ENCODE measurements at places on chromosomes 5 and 9.
A peak's percentile ranks its signal among the peaks of the same experiment; 100 is the strongest.

DNA sequence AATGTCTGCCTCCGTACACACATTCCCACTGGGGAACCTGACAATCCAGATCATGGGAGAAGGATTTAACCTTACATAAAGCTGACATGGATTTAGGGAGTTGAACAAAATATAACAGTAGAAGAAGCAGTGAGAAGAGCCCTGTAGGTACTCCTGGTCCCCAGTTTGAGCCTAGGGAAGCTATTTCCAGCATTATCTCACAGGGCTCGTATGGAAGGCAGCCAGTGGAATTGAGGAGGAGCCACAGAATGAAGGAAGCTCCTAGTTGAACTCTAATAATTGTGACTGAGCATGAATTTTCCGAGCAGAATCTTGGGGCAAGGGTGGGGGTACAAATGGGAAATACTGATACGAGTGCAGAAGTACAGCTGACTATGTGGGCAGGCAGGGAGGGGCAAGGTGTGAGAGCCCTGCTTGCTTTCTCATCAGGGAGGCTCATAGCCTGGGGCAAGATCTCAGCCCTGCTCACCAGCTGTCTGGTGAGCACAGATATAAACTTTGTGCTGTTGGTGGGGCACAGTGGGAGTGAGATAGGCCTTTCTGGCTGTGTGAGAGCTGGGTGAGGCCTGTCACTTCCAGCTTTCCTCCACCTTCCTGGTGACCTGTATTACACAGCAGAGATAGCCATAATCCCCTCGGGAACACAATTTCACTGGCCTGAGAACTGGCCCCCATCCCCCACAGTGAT is 290.7 kb upstream of the IL12B start:
- DNase-seq: no peak

DNA sequence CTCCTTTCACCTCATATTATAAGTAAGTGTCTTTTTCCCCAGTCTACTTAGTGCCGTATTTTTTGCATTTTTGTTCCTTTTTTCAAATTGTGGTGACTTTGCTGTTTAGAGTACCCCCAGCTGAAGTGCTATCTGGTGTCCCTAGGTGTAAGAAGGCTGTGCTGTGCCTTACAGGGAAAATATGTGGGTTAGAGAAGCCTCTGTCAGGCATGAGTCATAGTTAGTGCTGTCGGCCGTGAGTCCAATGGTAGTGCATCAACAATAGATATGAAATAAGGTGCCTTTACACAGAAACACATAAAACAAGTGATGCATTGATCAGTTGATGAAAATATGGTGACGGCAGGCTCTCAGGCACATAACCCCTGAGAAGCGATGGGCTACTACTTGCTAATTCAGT is 20.1 kb downstream of the SYK start:
- no peak for DNase-seq

- DNase-seq: no peak
Observed at GRCh38 chr9:94623253-94623652, 16.1 kb downstream of the FBP1 start.

GRCh38 chr5:52800394-52801213 is 12.9 kb downstream of the ITGA1 start:
- no peak for DNase-seq

- no peak for DNase-seq
Observed at GRCh38 chr5:107977550-107978071, 306.9 kb upstream of the EFNA5 start.

- DNase-seq: no peak
Observed at GRCh38 chr5:23158179-23158578, 305.0 kb upstream of the CDH12 start.

DNA sequence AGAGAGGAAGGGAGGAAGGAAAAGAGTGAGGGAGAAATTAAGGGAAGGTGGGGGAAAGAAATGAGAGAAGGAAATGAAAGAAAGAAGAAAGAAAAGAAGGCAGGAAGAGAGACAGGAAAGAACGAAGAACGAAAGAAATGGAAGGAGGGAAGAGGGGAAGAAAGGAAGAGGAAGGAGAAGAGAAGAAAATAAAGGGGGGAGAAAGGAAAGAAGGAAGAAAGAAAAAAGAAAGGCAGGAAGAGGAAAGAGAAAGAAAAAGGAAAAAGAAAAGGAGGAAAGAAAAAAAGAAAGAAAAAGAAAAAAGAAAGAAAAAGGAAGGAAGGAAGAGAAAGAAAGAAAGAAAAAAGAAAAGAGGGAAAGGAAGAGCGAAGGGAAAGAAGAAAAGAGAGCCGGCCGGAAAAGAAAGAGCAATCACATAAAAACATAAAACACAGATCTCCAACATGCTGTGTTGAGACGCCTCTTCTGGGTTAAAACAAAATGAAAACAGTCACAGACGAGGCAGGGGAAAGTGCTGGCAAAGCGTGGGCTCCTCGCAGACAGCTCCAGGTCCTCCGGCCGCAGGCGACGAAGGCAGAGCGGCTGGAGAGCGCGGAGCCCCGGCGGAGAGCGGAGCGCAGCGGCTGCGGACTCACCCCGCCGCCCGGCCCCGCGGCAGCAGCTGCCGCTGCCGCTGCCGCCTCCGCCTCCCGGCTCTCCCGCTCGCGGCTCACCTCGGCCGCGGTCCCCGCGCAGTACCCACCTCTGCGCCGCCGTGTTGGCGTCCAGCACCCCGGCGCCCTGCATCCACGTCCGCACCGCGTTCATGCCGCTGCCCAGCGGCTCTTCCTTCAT is 896 bp downstream of the EBF1 start:
- peak; percentile 56 for DNase-seq

DNA sequence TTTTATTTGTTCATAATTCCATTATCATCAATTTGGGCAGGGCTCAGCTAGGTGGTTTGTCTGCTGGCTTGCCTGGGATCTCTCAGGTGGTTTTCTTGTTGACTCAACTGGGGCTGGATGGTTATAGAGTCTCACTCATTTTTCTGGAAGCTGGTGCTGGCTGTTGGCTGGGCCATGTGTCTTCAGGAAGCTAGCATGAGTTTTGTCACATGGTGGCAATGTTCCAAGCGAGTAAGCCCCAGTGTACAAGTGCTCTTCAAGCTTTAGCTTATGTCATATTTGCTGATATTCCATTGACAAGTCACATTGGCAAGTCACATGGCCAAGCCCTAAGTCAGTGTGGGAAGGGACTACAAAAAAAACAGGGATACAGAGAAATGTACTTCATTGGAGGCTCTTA is 2.3 kb upstream of the RASEF start:
- no peak for DNase-seq

DNA sequence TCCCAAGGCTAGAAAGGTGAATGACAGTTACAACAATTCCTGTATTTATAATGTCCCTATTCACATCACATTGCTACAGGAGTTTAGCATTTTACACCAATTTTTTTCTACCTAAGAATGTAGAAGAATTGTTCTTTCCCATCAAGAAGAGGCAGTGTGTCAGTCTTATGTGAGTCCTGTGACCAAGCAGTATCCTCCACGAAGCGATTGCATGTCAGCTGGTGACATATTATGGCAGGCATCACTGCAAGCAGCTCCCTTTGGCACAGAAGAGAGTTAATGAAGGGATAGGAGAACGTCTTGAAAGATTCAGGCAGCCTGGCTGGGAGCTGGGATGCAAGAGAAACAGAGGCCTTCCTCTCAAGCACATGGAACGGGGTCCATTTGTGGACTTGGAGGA is 199.8 kb downstream of the SMC2 start:
- DNase-seq: no peak

- DNase-seq: no peak
Observed at GRCh38 chr5:4361753-4362152, 766.1 kb downstream of the IRX1 start.

DNA sequence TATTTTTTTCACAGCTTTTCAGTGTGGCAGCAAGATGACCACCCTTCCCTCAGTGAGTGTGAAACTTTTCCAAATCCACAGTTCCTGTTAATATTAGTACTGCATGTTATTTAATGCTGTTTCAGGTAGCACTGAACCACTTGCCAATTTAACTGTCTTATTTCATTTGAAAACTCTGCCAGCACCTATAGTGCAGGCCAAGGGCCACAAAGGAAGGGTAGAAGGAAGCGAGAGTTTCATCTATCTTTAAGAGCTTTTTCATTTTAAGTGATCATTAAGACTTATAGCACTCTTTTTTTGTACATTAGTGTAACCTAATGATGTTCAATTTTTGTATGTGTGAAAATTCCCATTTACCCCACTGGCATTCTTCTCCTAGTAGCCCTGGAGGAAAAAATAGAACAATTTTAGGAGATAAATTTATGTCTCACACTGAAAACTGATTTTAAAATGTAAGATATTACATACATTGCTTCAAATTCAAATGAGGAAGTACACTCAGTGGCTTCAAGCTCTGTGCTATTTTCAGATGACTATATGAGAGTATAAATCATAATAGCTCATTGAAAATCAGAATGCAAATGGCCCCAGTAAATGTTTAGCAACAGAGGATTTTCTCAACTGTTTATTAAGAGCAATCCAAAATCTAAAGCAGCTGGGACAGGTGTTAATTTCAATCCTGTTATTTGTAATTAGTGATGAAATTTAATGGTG is 820.5 kb downstream of the PTPRD start:
- DNase-seq: no peak

All from NCI-H446 (cell line).